ENCODE measurements at places on chromosomes 6 and 20.

DNA sequence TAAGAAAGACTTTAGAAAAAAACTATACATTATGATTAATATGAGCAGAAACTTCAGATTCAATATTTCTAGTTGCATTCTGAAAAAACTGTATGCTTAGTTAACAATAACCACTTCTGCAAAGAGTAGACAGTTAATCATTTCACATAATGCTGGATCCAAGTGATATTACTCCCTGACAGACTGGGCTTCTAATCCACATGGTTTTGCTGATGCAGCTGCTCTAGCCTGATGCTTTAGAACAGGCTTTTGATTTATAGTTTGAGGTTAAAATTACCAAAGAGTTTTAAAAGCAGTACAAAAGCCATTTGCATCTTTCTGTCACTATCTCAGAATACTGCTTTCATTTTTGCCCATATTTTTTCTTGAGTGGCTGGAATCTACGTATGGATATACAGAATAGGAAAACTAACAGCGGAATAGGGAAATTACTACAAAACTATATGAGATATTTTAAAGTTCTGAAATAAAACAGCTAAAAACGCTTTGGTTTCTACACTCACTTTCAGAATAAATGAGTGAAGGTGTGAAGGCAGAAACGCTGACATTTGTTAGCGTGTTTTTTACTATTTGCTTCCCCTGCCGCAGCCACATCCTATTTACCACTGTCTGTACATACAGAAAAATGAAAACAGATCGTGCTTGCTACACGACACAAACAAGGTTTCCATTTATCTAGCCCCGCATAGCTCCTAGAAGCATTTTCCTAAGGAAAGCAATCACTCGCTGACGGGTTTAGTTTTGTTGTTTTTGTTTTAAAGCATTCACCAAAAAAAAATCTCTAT, 61.7 kb downstream of the METTL24 start:
- no peak for DNase-seq

- DNase-seq = no peak
Observed at GRCh38 chr6:45483501-45483900, 105.8 kb upstream of the SUPT3H start.

DNA sequence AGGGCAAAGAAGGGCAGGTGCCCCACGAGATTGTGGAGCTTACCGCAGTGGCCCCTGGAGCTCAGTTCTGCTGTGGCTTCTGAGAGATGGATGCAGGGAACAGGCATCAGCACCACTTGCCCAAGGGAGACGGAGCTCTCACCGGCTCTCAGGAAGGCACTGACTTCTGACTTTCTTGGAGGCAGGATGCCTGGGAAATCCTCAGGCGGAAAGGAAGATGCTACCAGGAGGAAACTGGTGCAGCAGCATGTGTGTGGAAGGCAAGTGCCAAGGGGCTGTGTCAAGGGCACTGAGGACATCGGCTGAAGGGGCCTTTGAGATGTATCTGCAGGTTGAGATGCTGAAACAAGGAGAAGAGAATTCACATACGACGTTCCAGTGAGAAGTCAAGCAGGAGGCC, 64.0 kb downstream of the FOXA2 start:
- DNase-seq = no peak

DNA sequence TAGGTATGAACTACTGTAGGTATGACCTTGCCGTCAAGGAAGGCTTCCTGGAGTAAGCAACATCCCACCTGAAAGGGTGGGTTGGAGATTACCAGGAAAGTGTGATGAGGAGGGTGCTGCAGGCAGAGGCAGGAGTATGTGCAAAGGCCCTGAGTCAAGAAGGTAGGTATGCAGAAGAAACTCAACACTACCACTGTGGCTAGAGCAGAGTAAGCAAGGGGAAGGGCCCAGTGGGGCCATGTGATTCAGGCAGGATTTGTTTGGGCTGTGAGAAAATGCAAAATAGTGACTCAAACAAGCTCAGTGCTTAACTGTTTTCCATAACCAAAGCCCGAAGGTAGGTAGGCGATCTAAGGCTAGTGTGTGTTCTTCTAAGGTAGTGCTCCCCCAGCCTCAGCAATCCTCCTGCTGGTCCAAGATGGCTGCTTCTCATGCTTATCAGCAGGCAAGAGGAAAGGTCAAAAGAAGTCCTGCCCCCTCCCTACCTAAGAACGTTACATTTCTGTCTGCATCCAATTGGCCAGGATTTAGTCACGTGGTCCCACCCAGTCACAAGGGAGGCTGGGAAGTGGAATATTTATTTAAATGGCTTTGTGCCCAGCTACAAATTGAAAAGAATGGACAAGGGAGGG, 36.2 kb upstream of the HMGA1 start:
- DNase-seq = no peak

GRCh38 chr6:80938131-80938530, 814.4 kb downstream of the TENT5A start:
- no peak for DNase-seq

All from NCI-H1048 (cell line).